ENCODE measurements at places on chromosomes 7 and 10. TPM values are rescaled to one million over a fixed set of nuclear protein-coding genes. Genes with fewer than 3 reads are reported as not detected.

DNA sequence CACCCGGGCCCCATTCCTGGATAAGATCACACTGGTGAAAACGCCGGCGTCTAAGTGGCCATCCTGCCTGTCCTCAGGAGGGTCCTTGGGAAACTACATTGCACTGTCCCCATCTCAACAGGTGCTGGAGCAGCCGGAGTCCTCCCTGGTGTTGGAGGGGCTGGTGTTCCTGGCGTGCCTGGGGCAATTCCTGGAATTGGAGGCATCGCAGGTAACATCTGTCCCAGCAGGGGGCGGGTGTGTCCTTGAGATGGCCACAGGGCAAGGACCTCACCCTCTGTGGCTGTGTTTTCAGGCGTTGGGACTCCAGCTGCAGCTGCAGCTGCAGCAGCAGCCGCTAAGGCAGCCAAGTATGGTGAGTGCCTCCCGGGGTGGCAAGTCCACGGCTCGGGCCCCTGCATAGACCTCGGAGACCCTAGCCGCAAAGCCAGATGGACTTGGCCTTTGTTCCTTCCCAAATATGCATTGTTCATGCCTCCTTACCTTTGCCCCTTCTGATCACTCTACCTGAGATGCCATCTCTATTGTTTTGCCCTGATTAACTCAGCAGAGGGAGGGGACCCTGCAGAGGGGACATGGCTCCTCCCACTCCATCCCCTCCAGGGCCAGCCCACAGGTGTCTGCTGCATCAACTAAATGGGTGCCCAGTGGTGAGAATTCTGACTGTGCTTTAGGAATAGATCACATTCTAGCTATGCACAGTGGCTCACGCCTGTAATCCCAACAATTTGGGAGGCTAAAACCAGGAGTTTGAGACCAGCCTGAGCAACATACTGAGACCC lies 23.8 kb downstream of the ELN start:
- no peaks in the 10 kb centered on the region for H3K4me1 ChIP-seq
- no peak overlapping the region for H3K4me3 ChIP-seq
- no peak for DNase-seq

GRCh38 chr7:79410345-79410744 lies 43.1 kb downstream of the MAGI2 start:
- no peak for DNase-seq
- H3K27ac ChIP-seq: no peak overlapping the region
- H3K36me3 ChIP-seq: no peaks in the 10 kb centered on the region
- H3K27me3 ChIP-seq: no peaks in the 10 kb centered on the region
- H3K4me3 ChIP-seq: no peak overlapping the region

GRCh38 chr10:11286261-11286852 lies 268.7 kb downstream of the CELF2 start:
- H3K4me3 ChIP-seq: no peak overlapping the region
- H3K27me3 ChIP-seq: no peaks in the 10 kb centered on the region
- no peak overlapping the region for H3K27ac ChIP-seq

- DNase-seq: no peak
- no peaks in the 10 kb centered on the region for H3K36me3 ChIP-seq
- no peak overlapping the region for H3K27ac ChIP-seq
- H3K4me1 ChIP-seq: no peaks in the 10 kb centered on the region
These were observed 157.1 kb downstream of the CRPPA start for GRCh38 chr7:16264036-16264819.

GRCh38 chr7:138975343-138976104 lies 5.7 kb downstream of the KIAA1549 start:
- no peaks in the 10 kb centered on the region for H3K36me3 ChIP-seq
- H3K27ac ChIP-seq: no peak overlapping the region
- no peak for DNase-seq
- peaks cover 8% of the 10 kb centered on the region for H3K4me1 ChIP-seq
- no peak overlapping the region for H3K4me3 ChIP-seq

- H3K4me1 ChIP-seq: no peaks in the 10 kb centered on the region
- no peaks in the 10 kb centered on the region for H3K27me3 ChIP-seq
- H3K27ac ChIP-seq: no peak overlapping the region
- no peak for DNase-seq
- H3K4me3 ChIP-seq: no peak overlapping the region
These were observed 263.0 kb downstream of the TCF7L2 start for GRCh38 chr10:113213035-113213434.

- H3K27ac ChIP-seq: no peak overlapping the region
- H3K36me3 ChIP-seq: no peaks in the 10 kb centered on the region
- H3K4me3 ChIP-seq: no peak overlapping the region
- no peaks in the 10 kb centered on the region for H3K4me1 ChIP-seq
These were observed 167.8 kb downstream of the CCDC71L start for GRCh38 chr7:106493041-106493731.

GRCh38 chr7:31134246-31135188 lies 82.4 kb downstream of the ADCYAP1R1 start:
- H3K4me3 ChIP-seq: no peak overlapping the region
- DNase-seq: peak; percentile 73
- no peaks in the 10 kb centered on the region for H3K36me3 ChIP-seq
- H3K27me3 ChIP-seq: no peaks in the 10 kb centered on the region

DNA sequence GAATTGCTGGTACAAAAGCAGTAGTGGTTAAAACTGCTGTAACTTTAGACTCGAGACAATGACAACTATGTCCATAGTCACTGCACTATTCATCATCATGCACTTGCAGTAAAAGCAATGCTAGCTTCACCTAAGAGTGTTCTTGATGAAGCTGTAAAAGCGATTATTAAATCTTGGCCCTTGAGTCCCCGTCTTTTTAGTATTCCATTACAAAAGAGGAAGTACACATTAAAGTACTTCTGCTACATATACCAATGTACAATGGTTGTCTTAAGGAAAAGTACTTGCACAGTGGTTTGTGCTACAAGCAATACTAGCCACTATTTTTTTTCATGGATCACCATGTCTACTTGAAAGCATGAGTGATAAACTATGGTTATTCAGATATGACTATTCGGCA lies 78.3 kb downstream of the ATAD1 start:
- no peaks in the 10 kb centered on the region for H3K4me1 ChIP-seq
- DNase-seq: no peak
- no peak overlapping the region for H3K27ac ChIP-seq
- H3K27me3 ChIP-seq: no peaks in the 10 kb centered on the region
- H3K36me3 ChIP-seq: no peaks in the 10 kb centered on the region

- no peak overlapping the region for H3K4me3 ChIP-seq
- DNase-seq: no peak
- H3K27ac ChIP-seq: no peak overlapping the region
These were observed 417.6 kb downstream of the SORCS1 start for GRCh38 chr10:106746868-106747267.

DNA sequence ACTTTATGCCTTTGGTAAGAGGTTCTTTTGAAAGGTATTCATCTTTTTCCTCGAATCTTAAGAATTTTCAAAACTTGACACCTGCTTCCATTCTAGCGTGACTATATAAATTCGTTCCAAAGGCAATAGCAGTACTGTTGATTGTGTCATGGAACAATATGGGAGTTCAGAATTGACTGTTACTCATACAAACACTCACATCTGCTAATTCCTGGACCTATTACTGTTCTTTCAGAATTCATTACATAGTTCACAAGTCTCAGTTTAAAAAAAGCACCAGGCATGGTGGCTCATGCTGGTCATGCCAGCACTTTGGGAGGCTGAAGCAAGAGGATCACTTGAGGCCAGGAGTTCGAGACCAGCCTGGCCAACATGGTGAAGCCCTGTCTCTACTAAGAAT lies 80.9 kb downstream of the CACNB2 start:
- H3K36me3 ChIP-seq: no peaks in the 10 kb centered on the region
- H3K27me3 ChIP-seq: no peaks in the 10 kb centered on the region
- H3K27ac ChIP-seq: no peak overlapping the region
- DNase-seq: no peak
- no peaks in the 10 kb centered on the region for H3K4me1 ChIP-seq
- H3K4me3 ChIP-seq: no peak overlapping the region

DNA sequence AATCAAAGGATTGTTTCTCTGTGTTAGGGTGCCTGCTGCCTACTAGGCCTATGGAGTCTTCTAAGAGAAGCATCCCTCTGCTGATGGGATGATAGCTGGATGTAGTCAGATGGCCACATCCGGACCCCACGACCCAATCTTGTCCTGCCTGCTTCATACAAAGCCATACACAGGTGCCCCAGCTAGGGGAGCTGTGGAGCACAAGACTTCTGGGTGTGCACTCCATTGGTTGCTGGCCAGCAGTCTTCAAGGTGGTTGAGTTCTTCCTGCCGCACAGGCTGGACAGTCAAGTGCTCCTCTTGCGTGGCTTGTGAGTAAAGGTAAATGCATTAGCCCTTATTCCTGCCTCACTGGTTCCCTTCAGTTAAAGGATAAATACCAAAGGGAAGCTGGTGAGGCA lies 120.2 kb downstream of the TEX36 start:
- no peak for DNase-seq
- H3K4me3 ChIP-seq: no peak overlapping the region
- no peaks in the 10 kb centered on the region for H3K4me1 ChIP-seq
- no peak overlapping the region for H3K27ac ChIP-seq
- H3K36me3 ChIP-seq: no peaks in the 10 kb centered on the region

DNA sequence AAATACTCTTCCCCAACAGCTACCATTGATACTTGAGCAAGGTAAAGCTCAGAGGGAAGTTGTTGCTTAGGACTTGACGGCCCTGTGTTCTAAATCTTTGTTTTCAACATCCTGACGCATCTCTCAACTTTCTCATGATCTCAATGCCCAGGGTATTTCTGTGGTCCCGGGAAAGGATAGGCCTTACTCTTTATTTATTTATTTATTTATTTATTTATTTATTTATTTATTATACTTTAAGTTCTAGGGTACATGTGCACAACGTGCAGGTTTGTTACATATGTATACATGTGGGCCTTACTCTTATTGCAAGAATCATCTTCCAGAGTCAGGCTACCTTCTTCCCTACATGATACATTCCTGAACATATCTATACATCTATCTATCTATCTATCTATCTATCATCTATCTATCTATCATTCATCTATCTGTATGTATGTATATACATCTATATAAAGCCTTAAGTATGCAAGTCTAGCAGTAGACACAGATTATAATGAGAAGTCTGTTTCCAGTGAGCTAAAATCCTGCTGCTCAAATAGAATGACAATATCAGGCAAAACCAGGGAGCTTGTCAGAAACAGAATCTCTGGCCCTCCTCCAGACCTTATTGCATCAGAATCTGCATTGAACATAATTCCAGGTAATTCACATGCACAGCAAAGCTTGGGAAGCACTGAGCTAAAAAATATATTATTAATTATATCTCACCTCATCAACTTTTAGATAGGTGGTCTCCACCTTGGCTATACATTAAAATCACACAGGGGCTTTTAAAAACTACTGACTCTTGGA lies 12.2 kb upstream of the CPA5 start:
- H3K27ac ChIP-seq: no peak overlapping the region
- H3K27me3 ChIP-seq: no peaks in the 10 kb centered on the region
- H3K4me1 ChIP-seq: no peaks in the 10 kb centered on the region
- DNase-seq: no peak
- no peak overlapping the region for H3K4me3 ChIP-seq

GRCh38 chr10:120514035-120514620 lies 57.1 kb downstream of the PLPP4 start:
- H3K4me1 ChIP-seq: no peaks in the 10 kb centered on the region
- DNase-seq: no peak

GRCh38 chr7:27108390-27109127 lies 6.1 kb upstream of the HOXA2 start:
- peak overlapping the region; percentile 12 for H3K4me3 ChIP-seq
- peak overlapping the region; percentile 66 for H3K27ac ChIP-seq
- H3K4me1 ChIP-seq: no peaks in the 10 kb centered on the region
- DNase-seq: peak; percentile 57
- peaks cover 39% of the 10 kb centered on the region for H3K27me3 ChIP-seq

DNA sequence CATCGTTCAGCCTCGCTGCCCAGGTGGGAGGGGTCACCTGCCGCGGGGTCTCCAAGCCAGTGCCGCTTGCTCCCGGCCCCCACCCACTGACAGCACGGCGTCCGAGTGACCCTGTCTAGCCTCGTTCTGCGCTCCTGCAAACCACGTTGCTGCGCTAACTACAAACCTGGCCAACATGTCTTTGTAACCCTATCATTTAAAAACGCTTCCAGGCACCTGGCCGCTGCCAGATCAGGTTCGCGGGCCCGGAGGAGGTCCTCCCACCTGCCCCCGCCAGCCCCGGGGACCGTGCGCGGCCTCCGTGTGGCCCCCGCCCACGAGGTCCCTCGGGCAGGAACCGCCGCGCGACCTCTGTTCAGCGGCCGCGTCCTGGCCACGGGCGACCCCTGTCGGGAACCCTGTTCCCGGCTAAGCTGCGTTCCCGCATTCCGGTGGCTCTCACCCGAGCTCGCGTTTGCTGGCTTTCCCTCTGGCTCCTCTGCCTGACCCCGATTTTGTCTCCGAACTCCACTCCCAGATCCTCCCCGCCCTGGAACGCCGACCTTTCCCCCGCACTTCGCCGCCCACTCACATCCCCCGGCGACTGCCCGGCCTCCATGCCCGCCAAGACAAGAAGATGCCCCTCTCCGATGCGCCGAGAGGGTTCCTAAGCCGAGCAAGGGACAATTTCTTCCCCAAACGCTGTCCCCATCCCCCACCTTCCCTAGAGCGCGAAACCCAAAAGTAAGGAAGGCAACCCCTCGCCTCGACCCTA lies 2.4 kb downstream of the SFMBT2 start:
- no peaks in the 10 kb centered on the region for H3K36me3 ChIP-seq
- peaks cover 74% of the 10 kb centered on the region for H3K4me1 ChIP-seq
- H3K27me3 ChIP-seq: no peaks in the 10 kb centered on the region
- H3K4me3 ChIP-seq: peak overlapping the region; percentile 67
- peak overlapping the region; percentile 88 for H3K27ac ChIP-seq
- DNase-seq: no peak

DNA sequence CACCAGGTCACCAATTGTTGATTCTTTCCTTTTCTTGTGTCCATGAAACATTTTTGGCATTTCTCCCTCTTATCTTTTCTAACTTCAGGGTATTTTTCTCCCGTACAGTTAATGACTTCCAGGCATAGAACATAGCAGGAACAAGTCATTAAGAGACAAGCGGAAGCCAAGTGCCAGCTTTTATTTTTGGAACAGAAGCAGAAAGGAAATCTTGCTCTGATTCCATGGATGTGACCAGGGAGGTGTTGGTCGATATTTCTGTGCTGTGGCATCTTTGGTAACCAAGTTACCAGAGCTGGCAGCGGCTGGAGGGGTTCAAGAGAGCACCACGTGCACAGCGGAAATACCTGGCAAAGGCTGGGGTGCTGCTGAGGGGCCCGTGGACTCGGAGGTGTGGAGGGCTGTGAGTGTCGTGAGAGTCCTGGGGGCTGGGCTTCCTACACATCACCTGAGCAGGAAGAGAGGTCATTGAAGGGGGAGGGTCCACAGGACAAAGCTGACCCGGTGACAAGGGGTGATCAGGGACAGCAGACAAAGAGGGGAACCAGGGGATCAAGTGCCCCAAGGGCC lies 1.8 kb downstream of the LLCFC1 start:
- no peaks in the 10 kb centered on the region for H3K36me3 ChIP-seq
- H3K4me1 ChIP-seq: no peaks in the 10 kb centered on the region
- H3K27me3 ChIP-seq: no peaks in the 10 kb centered on the region
- no peak overlapping the region for H3K27ac ChIP-seq

GRCh38 chr10:122466951-122467381 lies 5.6 kb downstream of the HTRA1 start:
- no peak overlapping the region for H3K27ac ChIP-seq
- H3K4me3 ChIP-seq: no peak overlapping the region
- peaks cover 50% of the 10 kb centered on the region for H3K4me1 ChIP-seq
- DNase-seq: no peak
- H3K27me3 ChIP-seq: no peaks in the 10 kb centered on the region
- no peaks in the 10 kb centered on the region for H3K36me3 ChIP-seq

The AKR1C4 gene
- not detected for total RNA-seq

The VENTX gene
- 0.63 TPM for total RNA-seq

The TRIM74 gene
- not detected for total RNA-seq

The ATRNL1 gene
- total RNA-seq: 4.1 TPM

The TMUB1 gene
- 28.0 TPM for total RNA-seq

The MSMB gene
- not detected for total RNA-seq

The HABP2 gene
- total RNA-seq: not detected

The TWIST1 gene
- 6.2 TPM for total RNA-seq

The C10orf67 gene
- total RNA-seq: 0.44 TPM

The RRP12 gene
- total RNA-seq: 6.1 TPM

The SLC13A4 gene
- not detected for total RNA-seq

The ANKRD61 gene
- not detected for total RNA-seq
